ENCODE measurements at places on chromosomes 2 and 18.

DNA sequence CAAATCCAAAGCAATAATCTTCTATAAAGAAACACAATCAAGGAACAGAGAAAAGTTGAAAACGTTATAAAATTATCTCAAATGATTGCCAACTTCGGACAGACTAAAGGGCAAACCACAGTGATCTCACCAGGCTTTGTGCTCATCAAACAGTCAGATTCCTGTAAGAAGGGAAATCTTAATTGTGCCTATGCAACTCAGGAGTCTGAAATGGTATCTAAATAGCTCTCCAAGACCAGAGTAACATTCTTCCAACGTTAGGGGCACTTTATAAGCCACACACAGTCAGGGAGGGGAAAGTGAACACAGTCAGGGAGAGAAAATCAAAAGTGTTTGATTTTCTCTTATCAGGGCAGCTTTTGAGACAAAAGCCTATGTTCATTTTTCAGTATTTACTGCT is 29.4 kb downstream of the PLEKHM3 start:
- DNase-seq: no peak

GRCh38 chr2:220001751-220002150 is 374.3 kb downstream of the SLC4A3 start:
- DNase-seq: peak; percentile 60

DNA sequence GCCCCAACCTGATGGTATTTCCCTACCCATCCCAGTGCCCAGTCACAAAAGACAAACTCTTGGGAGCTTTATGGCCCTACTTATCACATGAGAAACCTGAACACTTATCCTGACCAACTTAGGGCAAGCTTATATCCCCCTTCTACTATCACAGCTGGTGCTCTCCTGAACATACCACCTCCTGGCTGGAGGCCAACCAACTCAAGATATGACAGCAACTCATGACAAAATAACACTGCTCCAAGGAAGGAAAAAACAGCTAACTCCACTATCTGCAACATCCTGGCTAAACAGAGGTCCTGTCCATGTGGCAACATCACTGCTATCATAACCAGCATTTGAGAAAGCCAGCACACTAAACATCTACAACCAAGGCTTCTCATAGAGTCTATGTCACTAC is 20.9 kb upstream of the CLASP1 start:
- no peak for DNase-seq

DNA sequence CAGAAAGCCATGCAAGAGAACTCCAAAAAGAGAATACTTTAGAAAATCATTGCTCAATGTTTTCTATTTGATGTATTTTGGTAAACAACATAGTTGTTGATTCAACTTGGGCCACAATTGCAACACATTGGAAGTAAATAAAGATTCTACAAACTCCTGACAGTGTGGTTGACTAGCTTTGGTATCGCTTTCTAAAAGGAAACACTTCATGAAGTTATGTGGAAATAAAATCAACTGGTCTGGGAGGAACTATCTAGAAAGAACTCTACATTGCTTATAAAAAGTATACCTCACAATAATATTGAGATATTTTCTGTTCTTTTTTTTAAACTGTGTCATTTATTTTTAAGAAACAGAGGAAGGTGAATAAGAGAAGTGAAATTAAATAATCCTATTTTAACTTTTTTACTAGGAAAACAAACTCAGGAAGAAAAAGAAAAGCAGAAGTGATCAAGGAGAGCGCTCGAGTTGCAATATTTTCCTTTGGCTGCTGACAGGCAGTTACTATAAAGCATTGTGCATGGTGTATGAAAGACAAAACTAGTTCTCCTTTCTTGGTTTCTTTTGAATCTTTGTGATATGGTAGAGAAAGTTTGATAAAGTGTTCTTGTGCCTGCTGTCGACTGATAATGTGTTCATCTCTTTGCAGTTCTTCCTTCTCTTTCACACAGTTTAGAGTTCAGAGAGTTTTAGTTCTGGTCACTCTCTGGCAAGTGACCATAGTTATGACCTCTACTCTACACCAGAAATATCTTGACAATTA is 3.0 kb downstream of the DHRS9 start:
- DNase-seq: no peak

GRCh38 chr2:48668992-48669391 is 51.3 kb downstream of the GTF2A1L start:
- DNase-seq: no peak

- DNase-seq: peak; percentile 39
Measured at GRCh38 chr2:224211791-224212190, 172.7 kb upstream of the SERPINE2 start.

GRCh38 chr2:171147081-171147480 is 13.6 kb downstream of the TLK1 start:
- DNase-seq: no peak

- no peak for DNase-seq
Measured at GRCh38 chr2:68717305-68717661, 17.3 kb upstream of the ARHGAP25 start.

- DNase-seq: no peak
Measured at GRCh38 chr2:148906124-148906523, 31.1 kb downstream of the KIF5C start.

DNA sequence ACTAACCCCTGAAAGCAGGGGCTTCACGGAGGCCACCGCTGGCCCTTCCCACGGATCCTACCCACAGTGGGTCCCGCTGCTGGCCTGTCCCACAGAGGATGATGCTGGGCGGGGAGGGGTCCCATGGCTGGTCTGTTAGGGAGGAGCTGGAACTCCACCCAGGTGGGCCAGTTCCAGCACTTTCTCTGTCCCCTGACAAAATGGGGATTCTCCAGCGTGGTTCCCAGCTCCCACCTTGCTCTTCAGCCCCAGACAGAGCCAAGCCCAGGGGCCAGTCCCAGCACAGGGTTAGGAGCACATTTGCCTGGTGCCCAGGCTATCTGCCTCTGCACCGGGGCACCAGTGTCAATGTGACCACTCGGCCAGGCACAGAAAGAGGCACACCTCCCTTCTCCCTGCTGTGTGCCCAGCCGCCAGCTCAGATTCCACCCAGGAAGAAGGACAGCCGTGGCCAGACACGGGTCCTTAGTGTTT is 50.0 kb downstream of the ANKMY1 start:
- no peak for DNase-seq

- no peak for DNase-seq
Measured at GRCh38 chr2:217636991-217637561, 365.7 kb downstream of the TNS1 start.

GRCh38 chr2:100940240-100940639 is 61.8 kb upstream of the RPL31 start:
- DNase-seq: no peak

DNA sequence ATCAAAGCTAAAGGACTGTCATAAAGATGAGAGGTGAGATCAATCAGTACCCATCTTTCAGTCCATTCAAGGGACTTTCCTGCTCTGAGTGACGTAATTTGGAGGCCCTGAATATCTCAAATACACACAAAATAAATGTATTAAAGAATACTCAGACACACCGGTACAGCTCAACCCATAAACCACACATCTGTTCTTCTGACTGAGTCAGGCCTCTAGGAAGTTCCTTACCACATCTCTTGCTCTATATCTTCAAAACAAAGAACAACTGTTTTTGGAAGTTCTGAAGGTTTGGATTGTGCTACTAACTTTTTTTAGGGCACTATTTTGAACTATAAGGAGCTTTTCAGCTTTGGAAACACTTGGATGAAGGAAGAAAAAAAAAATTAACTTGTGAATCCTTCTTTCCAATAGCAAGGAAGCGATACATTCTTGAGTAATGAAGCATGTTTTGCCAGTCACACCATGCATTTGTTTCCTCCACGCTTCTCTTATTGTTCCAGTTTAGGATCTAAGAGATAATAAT is 866.5 kb upstream of the VRK2 start:
- no peak for DNase-seq

DNA sequence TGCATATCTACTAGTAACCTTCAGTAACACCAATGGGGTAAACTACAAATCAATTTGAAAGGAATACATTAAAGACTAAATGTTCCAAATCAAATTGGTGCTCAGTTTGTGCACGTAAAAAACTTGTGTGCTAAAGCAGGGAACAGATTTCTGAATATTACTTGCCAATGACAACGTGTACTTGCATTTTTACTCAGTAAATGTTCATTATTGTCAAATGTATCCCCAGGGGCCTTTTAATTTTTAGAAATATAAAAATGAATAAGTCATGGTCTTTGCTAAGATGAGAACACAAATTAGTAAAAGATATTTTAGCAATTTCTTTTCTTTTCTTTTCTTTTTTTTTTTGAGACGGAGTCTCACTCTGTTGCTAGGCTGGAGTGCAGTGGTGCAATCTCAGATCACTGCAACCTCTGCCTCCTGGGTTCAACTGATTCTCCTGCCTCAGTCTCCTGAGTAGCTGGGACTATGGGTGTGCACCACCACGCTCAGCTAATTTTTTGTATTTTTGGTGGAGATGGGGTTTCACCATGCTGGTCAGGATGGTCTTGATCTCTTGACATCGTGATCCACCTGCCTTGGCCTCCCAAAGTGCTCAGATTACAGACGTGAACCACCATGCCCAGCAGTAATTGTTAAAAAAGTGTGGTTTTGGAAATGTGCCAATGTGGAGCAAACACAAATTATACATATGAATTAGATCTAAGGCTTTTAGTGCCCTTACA is 52.6 kb downstream of the PMAIP1 start:
- DNase-seq: no peak

DNA sequence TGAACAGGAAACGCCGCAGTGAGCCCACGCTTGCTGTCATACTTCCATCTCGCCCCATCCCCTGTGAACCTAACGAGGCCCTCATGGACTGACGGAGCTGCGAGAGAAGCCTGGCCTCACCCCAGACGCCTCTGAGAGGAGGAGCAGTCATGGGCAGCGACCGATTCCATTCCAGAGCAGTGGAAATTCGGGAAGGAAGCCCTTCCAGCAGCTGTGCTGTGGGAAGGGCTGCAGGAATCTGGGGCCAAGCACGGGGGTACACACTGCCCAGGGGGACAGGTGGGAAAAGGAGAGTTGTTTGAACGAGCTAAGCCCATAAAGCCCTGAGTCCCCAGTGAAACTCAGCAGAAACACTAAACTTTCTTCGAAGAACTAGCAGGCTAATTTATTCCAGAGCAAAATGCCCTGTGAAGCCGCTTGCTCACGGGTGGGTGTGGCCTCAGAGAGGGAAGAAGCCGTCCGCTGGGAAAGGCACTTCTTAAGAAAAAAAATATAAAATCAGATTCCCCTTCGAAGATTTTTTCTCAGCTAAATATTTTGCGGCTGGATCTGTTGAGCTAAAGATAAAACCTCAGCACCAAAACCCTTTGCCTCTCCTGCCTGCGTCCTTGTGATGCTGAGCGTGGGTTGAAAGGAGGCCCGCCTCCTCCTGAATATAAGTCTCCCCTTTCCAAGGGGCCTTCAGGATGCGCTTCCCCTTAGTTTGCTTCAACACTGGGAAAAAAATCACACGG is 38.2 kb downstream of the ANKMY1 start:
- peak; percentile 29 for DNase-seq

DNA sequence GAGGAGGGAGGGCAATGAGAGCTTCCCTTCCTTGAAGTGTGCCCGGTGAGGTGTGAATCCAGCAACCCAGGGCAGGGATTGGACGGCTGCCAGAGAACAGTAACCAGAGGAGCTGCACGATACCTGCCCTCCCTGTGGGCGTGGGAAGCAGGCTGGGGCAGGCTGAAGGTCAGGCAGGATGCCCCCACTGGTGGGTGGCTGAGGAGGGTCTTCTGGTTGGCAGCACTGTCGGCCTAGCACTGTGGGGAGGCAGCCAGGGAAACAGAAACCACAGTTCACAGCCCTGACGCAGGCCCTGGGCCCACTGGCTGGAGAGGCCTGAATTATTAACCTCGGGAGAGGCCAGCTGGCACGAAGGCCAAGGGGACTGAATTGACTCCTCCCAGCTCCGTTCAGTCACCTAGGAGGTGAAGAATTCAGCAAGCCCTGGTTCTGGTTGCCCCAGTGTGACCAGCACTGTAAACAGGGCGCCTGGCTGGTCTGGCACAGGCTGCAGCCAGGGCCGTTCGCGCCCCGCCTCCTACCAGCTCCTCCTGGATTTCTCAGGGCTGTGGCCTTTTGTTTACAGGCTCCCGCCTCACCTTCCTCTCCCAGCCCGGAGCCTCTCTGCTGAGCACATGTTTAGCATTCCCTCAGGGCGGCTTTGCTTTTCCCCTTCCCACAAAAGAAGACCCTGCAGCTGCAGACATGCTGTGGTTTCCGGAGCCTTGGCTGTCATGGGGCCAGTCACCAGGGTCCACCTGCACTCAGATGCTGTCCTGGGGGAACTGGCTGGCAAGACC is 97.8 kb downstream of the B3GNT2 start:
- DNase-seq: no peak

DNA sequence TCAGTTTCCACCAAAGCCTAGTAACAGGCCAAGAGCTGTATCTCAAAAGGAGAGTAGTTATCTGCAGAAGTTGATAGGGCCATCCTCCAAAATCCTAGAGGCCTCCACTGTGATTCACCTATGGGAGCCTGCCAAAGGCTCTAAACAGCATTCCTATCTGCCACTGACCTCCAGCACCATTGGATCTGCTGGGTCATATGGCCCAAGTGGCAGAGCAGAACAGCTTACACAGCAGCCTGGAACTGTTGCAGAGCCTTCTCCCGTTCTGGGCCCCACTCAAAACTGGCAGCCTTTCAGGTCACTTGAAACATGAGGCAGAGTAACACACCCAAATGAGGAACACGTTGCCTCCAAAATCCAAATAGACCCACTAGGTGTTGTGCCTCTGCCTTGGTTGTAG is 345.2 kb upstream of the RND3 start:
- DNase-seq: no peak

GRCh38 chr18:2381539-2381938 is 189.8 kb downstream of the METTL4 start:
- no peak for DNase-seq

- DNase-seq: no peak
Measured at GRCh38 chr18:50727721-50728471, 91.9 kb downstream of the MRO start.

DNA sequence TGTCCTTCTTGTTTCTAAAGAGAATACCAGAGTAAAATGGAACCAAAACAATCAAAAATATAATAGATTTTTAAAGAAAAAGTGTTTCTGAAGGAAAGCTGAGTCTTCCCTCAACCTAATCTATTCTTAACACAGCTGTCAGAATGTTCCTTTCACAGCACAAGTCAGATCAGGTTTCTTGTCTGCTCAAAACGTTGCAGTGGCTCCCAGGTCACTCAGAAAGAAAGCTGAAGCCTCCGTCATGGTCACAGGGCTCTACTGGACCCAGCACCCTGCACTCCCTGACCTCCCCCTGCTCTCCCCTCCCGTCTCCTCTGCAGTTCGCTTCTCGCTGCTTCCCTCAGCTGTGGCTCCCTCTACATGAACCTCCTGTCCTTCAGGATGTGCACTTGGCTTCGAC is 90.7 kb upstream of the PTPRM start:
- DNase-seq: no peak

DNA sequence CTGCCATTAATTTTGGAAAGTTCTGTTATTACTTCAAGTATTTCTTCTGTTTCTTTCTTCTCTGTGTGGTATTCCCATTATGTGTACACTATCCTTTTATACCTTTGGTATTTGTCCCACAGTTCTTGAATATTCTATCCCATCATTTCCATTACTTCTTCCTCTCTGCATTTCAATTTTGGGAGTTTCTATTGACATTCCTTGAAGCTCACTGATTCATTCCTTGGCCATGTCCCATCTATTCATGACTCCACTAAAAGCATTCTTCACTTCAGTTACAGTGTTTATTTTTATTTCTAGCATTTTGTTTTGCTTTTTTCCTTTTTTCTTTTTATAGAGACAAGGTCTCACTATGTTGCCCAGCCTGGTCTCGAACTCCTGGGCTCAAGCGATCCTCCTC is 30.3 kb downstream of the PROC start:
- no peak for DNase-seq

GRCh38 chr2:127671557-127672302 is 3.6 kb downstream of the LIMS2 start:
- no peak for DNase-seq
